Fibroblast of skin of left biceps (primary cell): ENCODE measurements at places on chromosomes 2 and 18.

DNA sequence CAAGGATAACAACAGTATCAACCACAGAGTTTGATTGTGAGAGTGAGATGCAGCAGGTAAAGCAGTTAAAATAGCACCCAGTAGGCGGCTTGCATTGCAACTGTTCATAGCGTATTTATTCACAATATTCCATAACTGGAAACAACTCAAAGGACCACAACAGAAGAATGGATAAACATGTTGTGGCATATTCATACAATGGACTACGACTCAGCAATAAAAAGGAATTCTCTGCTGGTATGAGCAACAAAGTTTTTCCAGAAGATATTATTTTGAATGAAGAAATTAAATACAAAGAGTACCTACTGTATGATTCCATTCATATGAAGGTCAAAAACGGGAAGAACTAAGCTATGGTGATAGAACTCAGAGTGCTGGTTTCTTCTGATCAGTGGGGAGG, 25.2 kb downstream of the GPATCH11 start:
- DNase-seq, result no peak

DNA sequence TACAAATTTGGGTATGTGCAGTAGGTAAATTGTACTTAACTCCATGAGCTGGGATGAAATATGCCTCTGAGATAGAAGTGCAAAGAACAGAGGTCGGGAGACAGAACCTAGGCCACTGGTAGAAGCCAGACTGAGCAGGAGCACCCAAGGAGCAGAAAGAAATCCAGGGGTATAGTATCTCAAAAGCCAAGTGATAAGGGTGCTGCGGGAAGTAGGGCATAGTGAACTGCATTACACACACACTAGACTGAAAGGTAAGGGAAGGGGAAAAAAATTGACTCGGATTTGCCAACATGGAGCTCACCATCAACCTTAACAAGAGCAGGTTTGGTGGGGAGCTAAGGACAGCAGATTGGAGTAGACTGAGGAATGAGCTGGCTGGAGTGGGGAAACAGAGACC, 89.3 kb upstream of the TMEM247 start:
- no peak for DNase-seq

DNA sequence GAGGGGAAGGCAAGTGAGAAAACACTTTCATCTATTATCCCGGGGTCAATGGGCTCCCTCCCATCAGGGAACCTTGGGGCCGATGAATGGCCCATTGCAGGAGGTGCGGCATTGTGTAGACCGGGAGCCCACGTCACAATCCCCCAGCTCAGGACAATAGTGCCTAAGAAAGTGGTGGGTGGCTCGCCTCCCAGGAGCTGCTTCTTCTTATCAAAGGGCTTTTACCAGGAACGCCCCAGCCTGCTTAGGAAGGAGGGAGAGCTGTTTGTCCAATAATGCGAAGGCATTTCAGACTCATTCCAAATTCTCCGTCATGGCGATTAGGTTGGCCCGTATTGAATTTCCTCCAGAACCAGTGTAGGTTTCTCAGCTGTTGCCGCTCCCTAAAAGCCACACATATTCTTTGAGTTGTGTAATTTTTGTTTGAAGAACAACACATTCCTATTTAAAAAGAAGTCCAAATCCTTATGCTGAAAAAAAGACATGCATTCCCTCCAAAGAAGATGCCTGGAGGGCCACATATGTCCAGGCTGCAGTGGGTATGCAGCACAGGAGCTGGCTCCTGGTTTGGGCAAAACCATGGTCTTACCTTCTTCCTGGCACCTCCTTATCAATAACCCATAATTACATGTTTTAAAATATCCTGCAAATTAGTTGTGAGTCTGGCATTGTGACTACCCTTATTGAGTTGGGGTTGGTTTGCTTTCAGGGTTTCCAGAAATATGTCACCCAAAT, 264.7 kb downstream of the MYCN start:
- no peak for DNase-seq

DNA sequence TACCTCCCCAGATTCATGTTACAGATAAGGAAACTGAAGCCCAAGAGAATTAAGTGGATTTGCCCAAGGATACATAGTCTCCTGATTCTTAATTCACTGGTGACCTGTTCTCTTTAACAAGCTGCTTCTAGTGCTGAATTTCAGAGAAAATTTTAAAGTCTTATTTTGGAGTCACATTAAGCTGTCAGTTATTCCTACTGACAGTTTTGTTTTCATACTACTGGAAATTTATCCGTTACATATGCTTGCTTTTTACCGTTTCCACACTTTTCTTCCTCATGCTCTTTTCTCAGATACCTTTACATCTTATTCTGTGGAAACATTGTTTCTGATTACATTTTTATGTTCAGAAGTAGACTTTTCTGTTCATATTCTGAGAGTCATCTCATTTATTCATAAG, 1.3 kb downstream of the MOB4 start:
- no peak for DNase-seq

DNA sequence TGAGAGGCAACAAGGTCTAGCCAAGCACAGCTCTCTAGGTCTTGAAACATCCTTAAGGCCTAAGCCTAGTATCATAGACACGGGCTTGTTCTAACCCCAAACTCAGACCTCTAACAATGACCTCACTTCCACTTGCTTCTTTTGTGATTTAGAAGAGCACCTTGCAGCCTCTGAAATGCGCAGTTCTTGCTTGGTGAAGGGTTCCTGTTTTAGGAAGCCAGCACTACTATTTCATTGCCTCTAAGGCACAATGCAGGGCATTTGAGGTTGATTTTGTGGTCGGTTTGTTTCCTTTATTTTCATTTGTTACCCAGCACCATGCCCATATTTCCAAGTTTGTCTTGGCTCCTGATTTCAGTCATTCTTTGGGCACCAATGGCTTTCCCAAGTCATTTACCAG, 117.0 kb upstream of the CYP1B1 start:
- no peak for DNase-seq

- DNase-seq, result no peak
These were observed 92.3 kb upstream of the RANBP2 start for GRCh38 chr2:108626995-108627394.

GRCh38 chr2:57802243-57802642, 244.4 kb upstream of the VRK2 start:
- DNase-seq, result no peak

- DNase-seq, result no peak
These were observed 1528.2 kb upstream of the ZEB2 start for GRCh38 chr2:146048141-146048540.

DNA sequence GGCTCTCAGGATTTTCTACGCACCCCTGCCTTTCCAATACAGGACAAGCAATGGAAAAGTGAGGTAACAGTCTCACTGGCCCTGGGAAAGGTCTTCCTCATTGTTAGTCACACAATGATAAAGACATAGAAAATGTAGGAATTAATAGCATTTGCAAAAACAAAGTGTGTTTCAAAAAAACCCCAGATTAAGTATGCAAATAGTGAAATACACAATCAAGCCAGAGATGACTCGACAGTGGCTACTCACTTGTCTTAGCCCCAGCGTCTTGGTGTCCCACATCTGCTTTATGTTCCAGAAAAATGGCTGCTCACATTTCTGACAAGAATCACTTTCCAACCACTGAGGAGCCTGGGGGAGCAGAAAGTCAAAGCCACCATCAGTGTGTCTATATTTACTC, 47.0 kb upstream of the AP1S3 start:
- DNase-seq, result no peak

- DNase-seq, result no peak
These were observed 5.5 kb upstream of the CCDC68 start for GRCh38 chr18:54964741-54965140.

GRCh38 chr2:9114458-9114857, 92.2 kb upstream of the ASAP2 start:
- no peak for DNase-seq

GRCh38 chr2:48715042-48715899, 40.3 kb downstream of the LHCGR start:
- DNase-seq, result peak; percentile 48

GRCh38 chr18:24936691-24937090, 415.3 kb downstream of the ZNF521 start:
- no peak for DNase-seq

- DNase-seq, result no peak
These were observed 6.9 kb upstream of the TEX261 start for GRCh38 chr2:71001592-71001927.

- no peak for DNase-seq
These were observed 173.9 kb downstream of the SUCLG1 start for GRCh38 chr2:84285056-84285747.

GRCh38 chr18:47251289-47252120, at the start of gene SKOR2:
SKOR2 (minus strand) TSS chr18:47251660; CDS start chr18:47249183, 2,477 bp downstream.
- no peak for DNase-seq

GRCh38 chr18:28002841-28003240, 174.1 kb downstream of the CDH2 start:
- no peak for DNase-seq

GRCh38 chr18:10405816-10406663, 48.4 kb upstream of the APCDD1 start:
- no peak for DNase-seq

- DNase-seq, result no peak
These were observed 134.7 kb downstream of the RIF1 start for GRCh38 chr2:151544449-151544848.

GRCh38 chr2:9057939-9058761, 54.7 kb upstream of the MBOAT2 start:
- no peak for DNase-seq

DNA sequence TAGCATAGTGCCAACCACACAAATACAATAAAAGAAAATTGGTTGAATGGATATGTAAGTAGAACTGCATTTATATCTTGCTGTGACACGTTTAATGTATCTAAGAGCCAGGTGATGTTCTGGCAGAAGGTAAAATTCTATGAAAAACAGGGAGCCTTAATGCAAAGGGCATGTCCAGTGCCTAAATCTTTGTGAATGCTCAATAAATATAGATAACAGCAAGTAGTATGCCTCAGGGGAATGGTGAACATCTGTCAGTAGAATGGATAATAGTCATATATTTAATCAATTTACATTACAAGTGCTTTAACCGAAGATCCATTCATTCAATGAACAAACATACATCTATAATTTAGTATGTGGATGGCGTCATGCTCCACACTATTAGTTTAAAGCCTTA, 43.7 kb upstream of the NYAP2 start:
- no peak for DNase-seq

- DNase-seq, result no peak
These were observed 731.7 kb upstream of the ID2 start for GRCh38 chr2:7950035-7950612.

- no peak for DNase-seq
These were observed 453.0 kb downstream of the GALR1 start for GRCh38 chr18:77702686-77703085.

- no peak for DNase-seq
These were observed 27.7 kb downstream of the GALNT1 start for GRCh38 chr18:35609236-35609635.

- no peak for DNase-seq
These were observed 104.2 kb upstream of the FZD7 start for GRCh38 chr2:201929281-201930026.

DNA sequence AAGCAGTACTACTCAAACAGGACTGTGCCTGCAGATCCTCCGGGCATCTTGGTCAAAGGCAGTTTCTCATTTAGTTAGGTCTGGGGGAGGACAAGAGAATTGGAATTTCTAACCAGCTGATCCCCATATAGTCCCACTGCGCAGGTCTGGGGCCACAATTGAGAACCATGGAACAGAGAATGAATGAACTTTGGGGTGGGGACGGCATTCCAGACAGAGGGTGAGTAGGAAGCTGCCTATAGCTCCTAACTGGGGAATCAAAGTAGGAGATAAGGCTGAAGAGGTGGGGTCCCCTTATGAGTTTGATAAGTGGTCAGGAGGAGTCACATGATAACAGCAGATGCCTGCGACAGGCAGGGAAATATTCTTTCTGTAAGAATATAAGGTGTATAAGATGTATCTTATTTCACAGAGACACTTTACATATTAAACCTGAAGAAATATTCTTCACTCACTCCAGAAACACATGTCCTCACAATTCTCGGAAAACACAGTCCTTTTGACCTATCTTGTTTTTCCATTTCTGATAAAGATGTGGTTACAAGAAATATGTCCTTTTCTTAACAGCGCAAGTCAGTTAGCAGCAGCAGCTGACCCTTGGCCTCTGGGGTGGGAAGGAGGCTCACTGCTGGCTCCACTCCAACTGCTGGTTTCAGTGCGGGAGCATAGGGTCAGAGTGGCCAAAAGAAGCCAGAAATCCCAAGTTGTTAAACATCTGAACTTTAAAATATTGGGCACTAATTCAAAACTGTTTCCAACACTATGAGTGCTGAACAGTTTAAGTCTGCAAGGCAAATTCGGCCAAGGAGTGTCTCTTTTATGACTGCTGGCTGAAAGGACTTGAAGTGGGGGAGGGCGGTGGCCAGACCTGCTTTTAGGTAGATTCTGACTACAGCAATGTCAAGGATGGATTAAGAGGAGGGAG, 12.6 kb upstream of the TMEM214 start:
- no peak for DNase-seq

- DNase-seq, result no peak
These were observed 67.3 kb upstream of the UPP2 start for GRCh38 chr2:158034198-158034866.

GRCh38 chr18:72181241-72181764, 362.8 kb downstream of the CBLN2 start:
- no peak for DNase-seq

DNA sequence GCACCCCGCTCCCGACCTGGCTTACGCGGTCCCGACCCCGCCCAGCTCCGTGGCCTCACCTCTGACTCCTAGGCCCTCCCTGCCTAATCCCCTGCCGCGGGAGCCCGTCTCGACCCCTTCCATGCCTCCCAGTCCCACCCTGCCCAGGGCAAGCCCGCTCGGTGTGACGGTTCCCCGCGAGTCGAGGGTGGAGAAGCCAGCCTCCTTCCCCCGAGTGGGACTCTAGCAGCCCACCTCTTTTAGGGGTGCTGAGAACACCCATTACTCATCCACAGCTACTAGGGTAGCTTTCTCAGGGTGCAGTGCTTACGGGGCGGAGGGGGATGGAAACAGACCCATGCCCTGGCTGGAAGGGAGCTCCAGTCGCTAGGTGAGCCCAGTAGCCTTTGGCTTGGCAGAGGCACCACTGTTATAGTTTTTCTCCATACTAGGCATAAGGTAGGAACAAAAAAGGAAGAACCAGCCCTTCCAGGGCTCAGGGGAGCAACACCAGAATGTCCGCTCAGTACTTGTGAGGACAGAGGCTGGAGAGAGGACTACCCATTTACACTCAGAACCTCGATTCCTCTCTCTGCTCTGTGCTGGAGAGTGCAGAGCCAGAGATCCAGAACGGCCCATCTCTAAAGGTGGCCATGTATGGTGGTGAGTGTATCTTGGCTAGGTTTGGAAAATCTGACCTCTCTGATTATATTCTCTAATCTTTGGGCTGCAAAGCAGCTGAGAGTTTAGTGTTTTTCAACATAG, 606 bp downstream of the AGBL5 start:
- no peak for DNase-seq

GRCh38 chr2:174608866-174609214, 11.2 kb upstream of the WIPF1 start:
- no peak for DNase-seq

DNA sequence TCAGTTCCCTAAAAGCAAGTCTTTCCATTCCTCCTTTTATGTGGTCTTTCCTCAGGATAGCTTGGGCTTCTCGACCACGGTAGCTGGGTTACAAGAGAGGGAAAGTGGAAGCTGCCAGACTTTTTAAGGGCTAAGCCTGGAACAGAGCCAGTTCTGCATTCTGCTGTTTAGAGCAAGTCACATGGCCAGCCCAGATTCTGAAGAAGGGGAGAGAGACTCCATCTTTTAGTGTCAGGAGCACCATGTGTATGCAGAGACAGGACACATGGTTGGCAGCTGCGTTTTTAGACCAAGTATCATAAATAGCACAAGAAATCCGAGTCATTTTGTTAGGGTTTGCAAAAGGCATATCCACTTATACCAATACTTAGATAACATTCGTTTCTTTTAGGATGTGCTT, 4.7 kb downstream of the HMSD start:
- DNase-seq, result no peak

- no peak for DNase-seq
These were observed 38.7 kb downstream of the MAP4K4 start for GRCh38 chr2:101736233-101736632.
